ENCODE measurements at places on chromosomes 5 and 9. TPM values are rescaled to one million over a fixed set of nuclear protein-coding genes. Genes with fewer than 3 reads are reported as not detected.
A peak's percentile ranks its signal among the peaks of the same experiment; 100 is the strongest.

GRCh38 chr9:107749787-107750444 is 260.3 kb upstream of the KLF4 start:
- H3K27me3 ChIP-seq, result no peaks in the 10 kb centered on the region
- H3K4me3 ChIP-seq, result no peak overlapping the region
- peak; percentile 97 for DNase-seq
- no peaks in the 10 kb centered on the region for H3K36me3 ChIP-seq
- peaks cover 36% of the 10 kb centered on the region for H3K4me1 ChIP-seq

DNA sequence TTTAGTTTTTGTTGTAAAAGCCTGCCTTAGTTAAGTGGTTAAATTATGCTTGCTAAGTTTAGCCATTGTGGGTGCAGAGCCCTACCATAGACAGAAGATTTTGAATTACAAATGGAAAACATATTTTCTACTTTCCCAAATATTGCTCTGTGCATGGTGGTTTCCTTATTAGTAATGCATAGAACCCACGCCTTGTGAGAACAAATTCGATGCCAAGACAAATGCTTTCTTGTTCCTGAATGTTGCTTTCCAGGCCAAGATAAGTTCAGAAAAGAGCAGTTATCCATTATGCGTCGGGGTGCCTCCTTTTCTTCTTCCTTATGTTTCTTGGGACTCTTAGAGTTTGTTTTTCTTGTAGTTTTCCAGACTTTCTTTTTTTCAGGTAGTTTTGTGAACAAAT is 31.0 kb upstream of the GARNL3 start:
- no peak overlapping the region for H3K4me3 ChIP-seq
- H3K4me1 ChIP-seq, result no peaks in the 10 kb centered on the region
- no peaks in the 10 kb centered on the region for H3K27me3 ChIP-seq

The PCDHGA6 gene
- 1.6 TPM for total RNA-seq

DNA sequence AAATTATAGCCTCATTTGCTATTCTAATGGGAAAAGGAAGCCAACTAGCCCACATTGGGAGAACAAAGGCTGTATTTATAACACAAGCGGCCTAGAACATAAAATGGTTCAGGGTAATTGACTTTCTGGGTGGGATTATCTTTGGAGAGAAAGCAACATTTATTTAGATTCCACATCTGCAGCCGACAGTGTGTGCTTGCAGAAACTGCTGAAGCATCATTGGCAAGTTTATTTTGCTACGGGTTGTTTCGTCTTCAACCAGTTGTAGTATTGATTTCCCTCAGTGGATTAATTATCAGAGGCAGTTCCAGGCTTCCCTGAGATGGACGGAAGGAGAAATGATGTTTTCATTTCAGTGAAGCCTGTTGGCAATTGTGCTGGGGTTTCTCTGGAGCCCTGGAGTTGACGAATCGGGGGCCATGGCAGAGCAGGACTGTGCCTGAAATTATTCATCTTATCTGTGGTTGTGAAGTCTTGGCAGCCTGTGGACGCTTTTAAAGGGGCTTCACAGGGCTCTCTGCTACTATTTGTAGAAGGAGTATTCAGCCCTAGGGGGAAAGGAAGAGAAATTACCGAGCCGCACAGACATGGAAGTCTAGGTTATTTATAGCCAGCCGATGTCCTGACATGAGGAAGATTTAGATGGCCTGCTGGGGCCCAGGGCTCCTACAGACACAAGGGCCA is 290.6 kb upstream of the IRX4 start:
- H3K27ac ChIP-seq, result no peak overlapping the region
- no peak for DNase-seq
- H3K27me3 ChIP-seq, result no peaks in the 10 kb centered on the region

- H3K4me3 ChIP-seq, result no peak overlapping the region
- no peaks in the 10 kb centered on the region for H3K27me3 ChIP-seq
Measured at GRCh38 chr9:35350212-35350611, 139.7 kb upstream of the RUSC2 start.

GRCh38 chr5:93249651-93250289 is 331.2 kb downstream of the NR2F1-AS1 start:
- H3K36me3 ChIP-seq, result no peaks in the 10 kb centered on the region
- peak overlapping the region; percentile 21 for H3K4me3 ChIP-seq
- no peak overlapping the region for H3K27ac ChIP-seq
- H3K4me1 ChIP-seq, result no peaks in the 10 kb centered on the region
- DNase-seq, result no peak
- H3K27me3 ChIP-seq, result no peaks in the 10 kb centered on the region

The BSPRY gene
- not detected for total RNA-seq

GRCh38 chr5:10632110-10632761 is 68.4 kb downstream of the ANKRD33B start:
- no peaks in the 10 kb centered on the region for H3K36me3 ChIP-seq
- peaks cover 4% of the 10 kb centered on the region for H3K4me1 ChIP-seq
- no peak for DNase-seq

GRCh38 chr5:100615362-100615761 is 80.2 kb downstream of the FAM174A start:
- no peaks in the 10 kb centered on the region for H3K4me1 ChIP-seq
- DNase-seq, result no peak
- no peak overlapping the region for H3K4me3 ChIP-seq
- no peak overlapping the region for H3K27ac ChIP-seq

DNA sequence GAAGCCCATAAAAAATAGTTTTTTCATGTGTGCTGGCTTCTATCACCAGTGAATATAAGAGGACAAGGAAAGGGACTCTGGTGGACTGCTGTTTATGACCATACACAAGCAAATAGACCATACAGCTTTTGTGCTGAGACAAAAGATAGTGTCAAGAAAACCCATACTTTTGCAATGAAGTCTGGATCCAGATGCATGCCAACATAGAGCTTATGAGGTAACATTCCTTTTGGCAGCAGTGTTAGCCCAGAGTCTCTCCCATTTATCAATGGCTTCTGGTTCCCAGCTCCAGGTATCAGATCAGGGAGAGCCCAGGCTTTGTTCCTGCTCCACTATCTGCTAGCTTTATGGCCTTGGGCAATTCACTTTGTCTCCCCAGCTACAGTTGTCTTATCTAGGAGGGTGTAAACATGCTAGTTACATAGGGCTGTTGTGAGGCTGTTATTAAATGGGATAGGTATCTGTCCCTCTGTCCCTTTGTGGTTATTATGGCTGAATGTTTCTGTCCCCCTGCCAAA is 55.6 kb downstream of the CCDC192 start:
- H3K4me1 ChIP-seq, result peaks cover 4% of the 10 kb centered on the region
- H3K27ac ChIP-seq, result no peak overlapping the region
- H3K27me3 ChIP-seq, result no peaks in the 10 kb centered on the region
- no peak overlapping the region for H3K4me3 ChIP-seq
- H3K36me3 ChIP-seq, result no peaks in the 10 kb centered on the region

DNA sequence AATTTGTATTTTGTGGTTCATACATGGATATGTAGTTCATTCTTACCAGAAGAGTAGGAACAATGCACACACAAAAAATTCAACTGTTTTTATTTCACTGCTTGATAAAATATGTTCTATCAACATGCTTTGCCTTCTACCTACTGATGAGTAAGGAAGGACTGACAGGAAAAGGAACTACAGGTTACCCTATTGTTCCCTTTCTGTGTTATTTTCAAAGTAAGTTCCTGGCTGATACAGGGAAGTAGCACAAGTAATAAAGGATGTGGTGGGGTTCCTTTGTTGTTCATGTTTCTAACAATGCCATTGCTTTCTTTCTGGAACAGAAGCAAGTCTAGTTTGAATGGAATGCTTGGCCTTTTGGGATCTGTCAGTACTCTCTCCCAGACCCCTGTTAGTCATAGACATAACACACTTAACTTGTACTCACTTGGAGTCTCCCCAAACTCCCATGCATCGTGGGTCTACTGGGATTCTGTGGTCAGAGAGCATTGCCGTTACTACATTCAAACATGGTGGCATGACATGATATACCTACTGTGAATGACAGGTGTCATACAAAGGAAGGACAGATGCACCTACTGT is 20.2 kb upstream of the ALDOB start:
- no peak overlapping the region for H3K4me3 ChIP-seq
- no peaks in the 10 kb centered on the region for H3K36me3 ChIP-seq
- H3K27ac ChIP-seq, result no peak overlapping the region
- H3K27me3 ChIP-seq, result no peaks in the 10 kb centered on the region

The SIT1 gene
- not detected for total RNA-seq

- H3K4me3 ChIP-seq, result no peak overlapping the region
- no peak for DNase-seq
- H3K27me3 ChIP-seq, result no peaks in the 10 kb centered on the region
- H3K36me3 ChIP-seq, result no peaks in the 10 kb centered on the region
- no peak overlapping the region for H3K27ac ChIP-seq
Measured at GRCh38 chr5:21432646-21433045, 1420.5 kb downstream of the CDH12 start.

- no peak overlapping the region for H3K4me3 ChIP-seq
- no peak overlapping the region for H3K27ac ChIP-seq
- no peaks in the 10 kb centered on the region for H3K27me3 ChIP-seq
- no peak for DNase-seq
Measured at GRCh38 chr5:148186248-148187003, 16.4 kb upstream of the SPINK6 start.

GRCh38 chr9:122016744-122017143 is 76.4 kb downstream of the TTLL11 start:
- no peak for DNase-seq
- H3K36me3 ChIP-seq, result no peaks in the 10 kb centered on the region
- H3K4me1 ChIP-seq, result peaks cover 30% of the 10 kb centered on the region

DNA sequence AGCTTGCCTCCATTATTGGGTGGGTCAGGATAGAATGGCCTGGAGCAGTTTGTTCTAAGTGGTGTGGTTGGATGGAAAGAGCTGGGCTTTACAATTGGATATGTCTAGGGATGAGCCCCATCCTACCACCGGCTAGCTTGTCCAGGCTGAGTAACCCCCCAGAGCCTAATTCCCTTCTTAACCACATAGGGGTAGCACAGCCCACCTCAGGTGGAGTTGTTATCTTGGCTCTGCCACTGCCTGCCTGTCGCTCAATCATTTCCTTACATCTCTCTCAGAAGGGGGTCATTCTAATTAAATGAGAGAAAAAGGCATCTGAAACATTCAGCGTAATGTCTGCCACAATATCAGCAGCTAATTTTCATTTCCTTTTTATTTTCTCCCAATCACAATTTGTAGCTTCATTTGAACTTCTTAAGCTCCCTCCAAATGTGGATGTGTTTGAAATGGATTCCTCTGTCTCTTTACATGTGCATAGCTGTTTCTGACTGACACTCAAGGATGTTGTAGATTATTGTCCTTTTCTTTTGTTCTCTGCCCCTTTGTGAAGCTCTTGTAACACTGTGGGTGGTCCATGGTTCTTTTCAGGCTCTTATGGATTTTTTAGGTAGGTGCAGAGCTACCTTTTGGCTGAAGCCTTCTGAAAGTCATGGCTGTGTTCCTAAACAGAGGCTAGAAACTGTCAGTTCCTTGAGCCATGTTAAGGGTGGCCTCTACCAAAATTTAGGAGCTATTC is 383.1 kb upstream of the KLF4 start:
- H3K27ac ChIP-seq, result no peak overlapping the region
- no peak overlapping the region for H3K4me3 ChIP-seq
- no peaks in the 10 kb centered on the region for H3K36me3 ChIP-seq

The GLDC gene
- total RNA-seq, result 0.31 TPM

GRCh38 chr9:87434366-87434765 is 63.3 kb upstream of the DAPK1 start:
- no peaks in the 10 kb centered on the region for H3K4me1 ChIP-seq
- no peak overlapping the region for H3K27ac ChIP-seq
- H3K4me3 ChIP-seq, result no peak overlapping the region
- H3K36me3 ChIP-seq, result no peaks in the 10 kb centered on the region
- no peaks in the 10 kb centered on the region for H3K27me3 ChIP-seq

DNA sequence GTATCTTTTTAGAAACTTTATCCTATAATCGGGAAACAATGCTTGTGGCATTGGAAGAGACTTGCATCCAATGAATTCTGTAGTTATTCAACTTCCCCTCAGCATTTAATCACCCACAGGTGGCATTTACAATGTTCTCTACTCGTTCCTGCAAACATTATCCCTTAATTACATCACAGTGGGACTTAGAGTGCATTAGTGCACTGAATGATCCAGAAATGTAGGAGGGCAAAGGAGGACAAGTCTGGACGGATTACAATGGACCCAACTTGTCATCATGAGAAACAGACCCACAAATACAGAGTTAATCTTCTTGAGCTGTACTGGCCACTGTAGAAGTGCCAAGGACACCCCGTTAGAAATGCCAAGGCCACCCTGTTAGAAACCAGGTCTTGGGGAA is 129.1 kb downstream of the DOCK8 start:
- no peak overlapping the region for H3K4me3 ChIP-seq
- no peak for DNase-seq
- H3K27ac ChIP-seq, result no peak overlapping the region
- H3K4me1 ChIP-seq, result no peaks in the 10 kb centered on the region

DNA sequence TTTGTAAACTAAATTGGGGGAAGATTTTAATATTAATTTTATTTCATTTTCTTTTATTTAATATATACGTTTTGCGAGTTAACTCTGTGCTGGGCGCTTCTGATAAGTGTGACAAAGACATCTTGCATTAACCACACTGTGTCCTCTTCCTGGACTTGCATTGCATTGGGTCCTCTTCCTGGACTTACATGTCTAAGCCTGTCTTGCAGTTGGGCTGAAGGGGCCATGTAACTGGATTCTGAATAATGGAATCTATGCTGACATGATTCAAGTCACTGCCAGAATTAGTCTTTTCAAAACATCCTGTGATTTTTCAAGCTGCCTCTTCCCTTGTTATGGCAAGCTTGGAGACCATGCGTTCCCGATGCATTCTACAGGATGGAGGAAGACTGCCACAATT is 122.6 kb downstream of the TRIM32 start:
- DNase-seq, result no peak
- H3K4me1 ChIP-seq, result no peaks in the 10 kb centered on the region
- H3K36me3 ChIP-seq, result no peaks in the 10 kb centered on the region
- H3K4me3 ChIP-seq, result no peak overlapping the region
- no peaks in the 10 kb centered on the region for H3K27me3 ChIP-seq
- no peak overlapping the region for H3K27ac ChIP-seq

DNA sequence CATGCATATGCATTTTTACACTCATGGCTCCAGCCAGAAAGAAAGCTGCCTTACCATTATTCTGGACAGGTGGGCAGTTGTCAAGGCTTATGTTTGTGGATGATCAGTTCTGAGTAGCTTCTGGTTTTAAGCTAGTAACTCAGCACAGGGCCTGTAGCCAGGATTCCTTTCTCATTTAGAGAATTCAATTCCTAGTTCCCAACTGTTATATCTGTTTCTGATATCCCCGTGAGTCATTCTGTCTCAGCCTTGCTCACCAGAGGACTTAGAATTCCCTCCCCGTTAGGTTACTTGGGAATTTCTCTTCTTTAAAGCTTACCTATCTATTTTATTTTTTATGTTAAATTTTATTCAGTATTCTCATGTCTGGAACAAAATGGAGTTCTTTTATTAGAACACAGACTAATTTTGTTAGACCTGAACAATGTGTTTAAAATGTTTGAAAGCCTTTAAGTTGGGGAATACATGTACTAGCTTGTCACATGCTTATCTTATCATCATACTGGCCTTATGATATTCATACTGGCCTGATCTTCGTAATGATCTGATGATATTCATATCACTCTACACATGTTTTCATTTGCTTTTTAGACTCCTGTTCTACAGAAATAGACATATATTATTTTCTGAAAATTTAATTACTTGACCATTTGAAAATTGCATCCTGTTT is 47.1 kb downstream of the CAST start:
- no peaks in the 10 kb centered on the region for H3K27me3 ChIP-seq
- no peak for DNase-seq
- H3K27ac ChIP-seq, result peak overlapping the region; percentile 99
- no peaks in the 10 kb centered on the region for H3K36me3 ChIP-seq
- peaks cover 64% of the 10 kb centered on the region for H3K4me1 ChIP-seq

GRCh38 chr9:120654272-120654671 is 60.0 kb downstream of the MEGF9 start:
- no peaks in the 10 kb centered on the region for H3K36me3 ChIP-seq
- no peak for DNase-seq
- no peaks in the 10 kb centered on the region for H3K4me1 ChIP-seq
- no peak overlapping the region for H3K4me3 ChIP-seq
- no peak overlapping the region for H3K27ac ChIP-seq

GRCh38 chr9:16386007-16386826 is 484.3 kb downstream of the BNC2 start:
- H3K4me3 ChIP-seq, result no peak overlapping the region
- no peak for DNase-seq
- H3K27ac ChIP-seq, result no peak overlapping the region

All from gastrocnemius medialis (tissue), 4 donors.